ENCODE measurements at places on chromosomes 2 and 18.

DNA sequence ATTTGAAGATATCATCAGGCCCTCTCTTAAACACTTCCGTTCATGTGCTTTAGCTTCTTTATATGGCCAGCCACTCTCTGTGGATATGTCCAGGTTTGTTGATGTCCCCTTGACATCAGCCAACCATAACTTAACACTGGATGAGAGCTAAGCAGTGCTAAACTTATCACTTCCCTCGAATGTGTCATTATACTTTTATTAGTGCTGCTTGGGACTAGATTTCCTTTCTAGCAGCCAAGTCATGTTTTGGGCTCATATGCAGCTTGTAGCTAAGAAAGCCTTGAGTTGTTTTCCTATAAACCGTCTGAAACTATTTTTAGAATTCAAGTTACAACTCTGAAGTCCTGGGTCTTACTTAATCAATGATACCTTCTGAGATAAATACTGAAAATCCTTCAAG, 144.8 kb upstream of the TNP1 start:
- no peak for DNase-seq

- DNase-seq, result no peak
Observed at GRCh38 chr18:80041424-80041823, 7.2 kb downstream of the RBFA start.

GRCh38 chr2:121205321-121205942, 79.6 kb downstream of the TFCP2L1 start:
- no peak for DNase-seq

DNA sequence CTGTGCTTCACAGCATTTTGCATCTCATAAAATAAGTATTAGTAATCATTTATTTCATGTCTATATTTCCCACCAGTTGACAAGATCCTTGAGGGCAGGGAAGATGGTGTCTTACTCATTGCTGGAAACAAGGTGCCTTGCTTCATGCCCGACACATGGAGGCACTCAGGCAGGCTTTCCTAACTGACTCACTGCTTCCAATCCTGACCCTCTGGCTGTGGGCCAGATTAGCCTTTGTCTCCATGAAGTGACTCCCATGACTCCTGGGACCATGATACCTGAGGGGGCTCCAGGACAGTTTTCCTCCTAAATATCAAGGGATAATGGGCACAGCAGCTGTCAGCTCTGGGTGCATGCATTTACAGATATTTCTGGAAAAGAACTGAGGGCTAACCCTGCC, 275.1 kb downstream of the AGPS start:
- DNase-seq, result no peak

- no peak for DNase-seq
Observed at GRCh38 chr2:213848631-213849030, 562.2 kb upstream of the VWC2L start.
